Activated T-cell treated with anti-CD3 and anti-CD28 coated beads for 48 hours (primary cell): ENCODE measurements at places on chromosomes 5 and 9.
A peak's percentile ranks its signal among the peaks of the same experiment; 100 is the strongest.

GRCh38 chr9:69121155-69122081 is 52.7 kb upstream of the TJP2 start:
- peak; percentile 12 for DNase-seq

DNA sequence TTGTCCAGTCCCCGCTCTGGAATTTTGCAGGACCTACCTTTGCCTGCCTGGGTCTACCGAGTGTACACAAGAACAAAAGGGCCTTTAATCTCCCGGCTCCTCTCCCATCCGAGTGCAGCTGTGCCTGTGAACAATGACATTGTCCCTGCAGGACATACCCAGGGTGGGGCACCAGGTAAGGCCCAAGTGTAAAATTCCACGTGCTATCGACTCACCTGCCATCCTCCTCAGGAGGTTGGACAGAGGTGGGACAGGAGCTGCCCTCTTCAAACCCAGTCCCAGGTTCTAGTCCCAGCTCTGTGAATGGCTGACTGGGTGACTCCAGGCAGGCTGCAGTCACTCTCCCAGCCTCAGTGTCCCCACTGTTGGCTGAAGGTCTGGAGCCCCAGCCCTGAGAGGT is 159.6 kb upstream of the ALDH1B1 start:
- DNase-seq = no peak

DNA sequence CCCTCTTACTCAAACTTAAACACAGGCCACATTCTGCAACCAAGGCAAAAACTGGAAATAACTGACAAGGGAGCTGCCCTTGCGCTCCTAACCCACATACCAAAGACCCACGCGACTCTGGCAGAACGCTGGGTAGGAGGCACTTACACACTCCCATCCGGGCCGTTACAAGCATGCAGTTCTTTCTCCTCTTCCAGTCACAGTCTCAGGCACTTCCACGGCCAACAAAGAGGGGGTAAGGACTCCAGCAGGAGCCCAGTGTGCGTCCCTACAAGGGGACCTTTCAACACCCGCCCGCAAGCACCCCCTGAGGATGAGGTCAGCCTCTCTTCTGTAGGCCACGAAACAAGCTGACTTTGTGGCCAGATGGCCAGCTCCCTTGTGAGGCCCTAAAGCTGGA is 57.4 kb downstream of the SERINC5 start:
- DNase-seq = no peak

DNA sequence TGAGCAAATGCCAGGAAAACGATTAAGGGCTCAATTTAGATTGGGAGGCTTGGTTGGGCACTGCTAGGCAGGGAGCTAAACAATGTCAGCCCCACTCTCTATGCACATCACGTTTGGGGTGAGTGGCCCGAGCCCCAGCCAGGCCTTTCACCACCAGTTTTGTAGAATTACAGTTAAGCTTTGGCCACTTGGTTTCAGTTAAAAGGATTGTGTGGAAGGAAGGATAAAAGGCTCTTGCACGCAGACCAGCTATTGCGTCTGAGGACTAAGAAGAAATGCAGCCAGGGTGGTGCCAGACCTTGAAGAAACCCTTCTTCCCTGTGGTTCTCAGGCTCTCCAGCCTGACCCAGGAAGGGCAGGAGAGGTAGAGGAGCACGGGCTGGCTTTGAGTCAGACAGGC is 125.3 kb upstream of the SLC44A1 start:
- DNase-seq = no peak

- DNase-seq = no peak
Measured at GRCh38 chr5:1225081-1225480, at the start of gene SLC6A18. TSS of gene SLC6A18 (plus strand) at chr5:1225381. CDS start at chr5:1225478, 97 bp downstream.
